ENCODE measurements at places on chromosomes 2 and 18. TPM values are rescaled to one million over a fixed set of nuclear protein-coding genes. Genes with fewer than 3 reads are reported as not detected.

DNA sequence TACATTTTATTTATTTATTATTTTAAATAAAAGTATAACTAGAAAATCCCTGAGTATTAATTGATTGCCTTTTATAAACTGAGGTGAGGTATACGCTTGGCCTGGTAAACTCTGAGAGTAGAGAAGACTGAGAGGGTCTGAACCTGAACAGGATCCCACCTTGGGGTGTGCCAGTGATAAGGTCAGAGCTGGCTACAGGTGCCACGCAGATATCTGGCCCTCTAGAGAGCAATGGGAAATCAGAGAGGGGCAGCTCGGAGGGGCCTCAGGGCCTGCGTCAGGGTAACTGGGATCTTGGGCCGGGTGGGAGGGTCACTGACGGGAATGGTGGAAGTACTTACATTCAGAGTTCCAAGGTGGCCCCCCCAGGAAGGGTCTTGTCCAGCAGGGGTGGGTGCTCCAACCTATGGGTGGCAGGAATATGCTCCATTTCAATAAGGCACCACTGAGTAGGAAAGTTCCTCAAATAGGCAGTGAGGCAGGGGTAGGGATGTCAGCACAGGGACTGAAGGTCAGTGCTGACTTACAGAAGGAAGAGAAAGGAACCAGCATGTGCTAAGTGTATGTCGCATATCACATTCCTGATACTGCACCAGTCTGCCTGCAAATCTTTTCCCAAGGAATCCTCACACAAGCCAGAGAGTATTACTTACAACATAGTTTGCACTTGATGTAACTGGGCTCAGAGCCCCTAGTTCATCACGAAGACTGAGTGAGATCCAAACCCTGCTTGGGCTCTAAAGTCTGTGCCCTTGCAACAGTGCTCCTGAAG is 706.0 kb upstream of the RAB6C start:
- DNase-seq, result no peak

DNA sequence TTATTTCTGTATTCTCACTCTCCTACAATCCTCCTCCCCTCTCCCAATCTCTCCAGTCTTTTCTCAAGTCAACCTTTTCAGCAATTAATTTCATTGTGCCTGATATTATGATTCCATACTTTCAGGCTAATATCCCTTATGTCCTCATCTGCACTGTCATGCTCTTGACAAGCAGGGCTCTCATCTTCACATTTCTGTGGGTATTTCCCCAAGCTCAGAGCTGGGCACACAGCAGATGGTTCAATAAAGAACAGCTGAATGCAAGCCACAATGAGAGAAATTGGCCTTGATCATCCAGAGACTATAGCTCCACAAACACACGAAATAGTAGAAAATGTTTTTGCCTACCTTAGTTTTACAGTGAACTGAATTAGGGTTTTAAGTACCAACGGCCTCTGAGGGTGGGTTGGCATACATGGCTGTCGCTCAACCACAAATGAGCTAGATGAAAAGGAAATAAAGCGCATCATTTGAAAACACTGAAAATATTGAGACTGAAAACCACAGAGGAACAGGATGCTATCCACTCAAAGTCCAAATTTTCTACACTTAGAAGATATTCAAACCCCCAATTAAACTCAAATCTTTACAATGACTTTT is 47.5 kb upstream of the STAT1 start:
- no peak for DNase-seq

DNA sequence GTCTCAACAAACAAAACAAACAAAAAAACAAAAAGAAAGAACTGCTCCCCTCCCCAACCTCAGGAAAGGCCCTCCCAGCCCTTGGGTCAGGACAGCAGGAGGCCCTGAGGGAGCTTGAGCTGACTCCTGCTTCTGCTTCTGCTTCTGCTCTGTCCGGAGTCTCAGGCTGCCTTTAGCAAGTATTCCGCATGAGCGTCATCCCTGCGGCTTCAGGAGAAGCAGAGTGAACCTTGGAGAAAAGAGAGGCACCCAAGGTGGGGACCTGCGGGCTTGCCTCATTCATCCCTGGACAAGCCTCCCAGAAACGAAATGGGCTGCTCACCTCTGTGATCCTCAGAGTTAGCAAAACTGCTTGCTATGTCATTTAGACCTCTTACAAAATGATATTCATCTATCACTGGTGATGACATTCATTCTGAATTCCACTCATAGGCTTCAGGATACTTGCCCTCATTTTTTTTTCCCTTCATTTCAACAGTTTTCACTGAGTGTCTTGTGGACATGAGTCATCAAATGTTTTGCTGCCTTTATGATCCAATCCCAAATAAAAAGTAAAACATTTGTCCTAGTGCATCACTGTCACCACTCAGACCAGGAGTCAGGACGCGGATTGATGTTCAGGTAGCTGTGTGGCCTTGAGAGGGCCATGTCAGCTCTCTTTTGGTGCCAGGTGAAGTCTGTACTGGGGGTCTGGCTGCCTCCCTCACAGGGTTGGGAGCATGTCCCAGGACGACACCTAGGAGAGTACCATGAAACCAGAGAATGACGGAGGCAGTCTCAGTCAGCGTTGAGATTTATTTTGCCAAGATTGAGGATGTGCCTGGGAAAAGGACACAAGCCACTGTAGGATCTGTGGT is 51.7 kb downstream of the IMPA2 start:
- no peak for DNase-seq

The ERFE gene
- polyA plus RNA-seq, result 11.5 TPM

The HOXD4 gene
- 5.0 TPM for polyA plus RNA-seq

DNA sequence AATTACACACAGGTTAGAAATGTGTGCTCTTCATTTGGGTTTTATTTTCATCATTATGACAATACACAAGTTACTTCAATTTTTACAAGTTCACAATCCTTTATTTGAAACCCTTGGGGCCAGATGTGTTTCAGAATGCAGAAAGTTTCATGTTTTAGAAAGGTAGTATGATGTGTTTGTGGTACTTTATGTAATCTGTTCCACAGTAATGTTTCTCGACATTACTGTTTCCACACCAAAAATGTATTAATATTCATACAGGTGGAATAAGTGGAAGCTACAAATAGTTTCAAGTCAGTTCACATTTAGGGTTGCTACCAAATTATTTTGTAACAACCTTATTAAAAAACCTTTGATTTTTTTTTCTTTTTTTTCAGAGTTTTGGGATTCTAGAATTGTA is 10.4 kb downstream of the UBE2E3 start:
- DNase-seq, result no peak

GRCh38 chr18:56721491-56721890 is 70.3 kb downstream of the WDR7 start:
- DNase-seq, result no peak

The UGT1A8 gene
- polyA plus RNA-seq, result not detected

The ZNF892 gene
- not detected for polyA plus RNA-seq

The PLA2R1 gene
- 1.7 TPM for polyA plus RNA-seq

GRCh38 chr2:181754105-181754504 is 73.8 kb upstream of the NEUROD1 start:
- DNase-seq, result no peak

The UGT1A7 gene
- not detected for polyA plus RNA-seq

The ZSWIM2 gene
- polyA plus RNA-seq, result not detected

The SNTG2 gene
- polyA plus RNA-seq, result not detected

- no peak for DNase-seq
Measured at GRCh38 chr2:20563833-20564232, 87.1 kb downstream of the HS1BP3 start.

DNA sequence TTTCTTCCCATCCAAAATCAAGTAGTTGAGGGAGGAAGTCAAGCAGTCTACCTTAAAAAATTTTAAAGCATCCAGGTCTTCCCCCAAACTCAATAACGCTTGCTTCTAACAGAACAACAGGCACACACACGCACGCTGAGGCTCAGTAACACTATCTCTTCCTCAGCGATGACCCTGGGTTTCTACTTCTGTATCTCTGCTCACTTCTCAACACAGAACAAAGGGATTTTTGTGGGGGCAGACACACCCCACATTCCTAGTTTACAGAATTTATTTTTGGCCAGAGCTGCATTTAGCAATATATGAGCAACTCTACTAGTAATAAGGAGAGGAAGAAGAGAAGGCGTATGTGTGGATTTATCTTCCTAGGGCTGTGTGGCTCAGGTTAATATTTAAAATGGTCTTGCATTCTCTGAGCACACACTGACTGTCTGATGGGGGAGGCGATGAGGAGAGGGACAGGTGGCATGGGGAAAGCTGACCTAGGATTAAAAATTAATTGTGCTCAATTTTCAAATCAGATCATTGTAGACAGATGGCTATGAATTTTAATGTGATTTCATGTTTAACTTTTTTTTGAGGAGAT is 71.3 kb upstream of the PPM1B start:
- no peak for DNase-seq

GRCh38 chr2:233307565-233307964 is at the start of gene SAG:
Gene SAG (plus strand): TSS chr2:233307816. CDS start chr2:233309190, 1,374 bp downstream.
- no peak for DNase-seq

GRCh38 chr2:161417438-161418274 is 1.6 kb downstream of the TBR1 start:
- no peak for DNase-seq

DNA sequence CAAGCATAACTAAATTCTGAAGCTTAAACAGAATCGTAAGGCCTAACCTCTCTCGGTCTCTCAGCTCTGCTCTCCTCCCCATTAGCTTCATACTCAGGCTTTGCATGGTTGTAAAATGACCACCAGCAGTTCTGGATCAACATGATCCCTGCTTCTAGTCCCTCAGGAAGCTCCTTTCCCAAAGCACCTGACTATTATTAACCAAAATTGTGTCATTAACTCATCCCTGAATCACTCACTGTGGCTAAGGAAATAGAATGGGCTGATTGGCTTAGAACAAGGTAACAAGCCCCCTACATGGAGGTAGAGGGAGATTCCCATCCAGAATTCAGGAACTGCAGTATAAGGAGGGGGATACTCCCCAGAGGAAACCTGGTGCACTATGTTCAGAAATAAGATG is 448.3 kb downstream of the ARHGAP15 start:
- no peak for DNase-seq

DNA sequence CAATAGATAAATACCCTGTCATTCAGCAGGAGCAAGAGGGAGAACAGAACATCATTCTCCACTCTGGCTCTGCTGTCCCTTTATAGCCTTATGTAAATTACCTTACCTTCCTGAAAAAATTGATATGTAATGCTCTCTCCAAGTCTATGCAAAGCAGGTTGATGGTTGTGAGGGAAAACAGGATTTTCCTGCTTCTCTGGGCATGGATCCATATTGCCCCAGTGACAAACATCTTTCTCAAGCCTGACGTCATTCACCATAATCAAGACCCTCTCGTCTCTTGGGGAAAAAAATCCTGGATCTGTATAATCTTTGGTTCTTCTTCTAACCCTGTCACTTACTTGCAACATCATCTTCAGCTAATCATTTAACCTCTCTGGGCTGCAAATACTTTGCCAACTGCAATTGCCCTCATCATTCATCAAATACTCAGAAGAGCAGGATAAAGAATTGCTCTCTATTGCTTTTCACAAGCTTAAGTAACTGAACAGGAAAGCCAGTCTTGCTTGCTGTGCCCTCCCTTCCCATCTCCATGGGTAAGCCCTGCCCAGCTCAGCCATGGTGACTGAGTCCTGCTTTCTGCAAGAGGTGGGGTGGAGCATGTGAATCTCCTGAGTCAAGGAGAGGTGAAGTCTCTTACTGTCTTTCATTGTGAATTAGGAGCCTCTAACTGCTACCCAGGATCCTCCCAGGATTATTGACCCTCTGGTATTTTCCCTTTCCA is 123.7 kb upstream of the KLF7 start:
- DNase-seq, result no peak

- peak; percentile 50 for DNase-seq
Measured at GRCh38 chr18:22322243-22322691, 95.4 kb downstream of the CTAGE1 start.

DNA sequence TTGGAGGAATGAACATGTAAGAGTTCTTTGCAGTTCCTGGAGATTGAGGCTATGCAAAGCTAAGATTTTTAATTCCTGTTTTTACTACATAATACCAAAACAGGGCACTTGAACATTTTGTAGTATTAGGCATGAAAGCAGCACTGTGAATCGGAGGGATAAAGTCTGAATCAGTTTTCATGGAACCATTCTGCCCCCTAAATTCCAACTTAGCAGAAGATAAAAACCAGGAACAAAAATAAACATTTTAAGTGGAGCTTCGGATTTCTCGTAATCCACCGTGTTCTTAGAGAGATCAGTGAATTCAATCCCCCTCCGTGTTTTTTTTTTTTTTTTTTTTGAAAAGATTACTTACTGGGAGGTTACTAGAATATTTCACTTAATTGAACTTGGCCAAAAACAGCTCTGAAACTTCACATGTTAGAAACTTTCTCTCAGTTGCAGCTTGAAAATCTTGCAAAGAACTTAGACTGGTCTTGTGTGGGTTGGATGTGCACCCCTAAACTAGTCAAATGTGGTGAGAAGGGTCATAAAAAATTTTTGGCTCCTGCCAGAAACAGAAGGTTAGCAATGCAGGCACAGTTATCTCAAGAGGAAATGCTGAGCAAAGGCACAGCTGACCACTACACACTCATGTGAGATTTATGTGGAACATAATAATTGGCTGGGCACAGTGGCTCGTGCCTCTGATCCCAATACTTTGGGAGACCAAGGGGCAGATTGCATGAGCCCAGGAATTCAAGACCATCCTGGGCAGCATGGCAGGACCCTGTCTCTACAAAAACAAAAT is 145.4 kb upstream of the RNF152 start:
- DNase-seq, result peak; percentile 29

DNA sequence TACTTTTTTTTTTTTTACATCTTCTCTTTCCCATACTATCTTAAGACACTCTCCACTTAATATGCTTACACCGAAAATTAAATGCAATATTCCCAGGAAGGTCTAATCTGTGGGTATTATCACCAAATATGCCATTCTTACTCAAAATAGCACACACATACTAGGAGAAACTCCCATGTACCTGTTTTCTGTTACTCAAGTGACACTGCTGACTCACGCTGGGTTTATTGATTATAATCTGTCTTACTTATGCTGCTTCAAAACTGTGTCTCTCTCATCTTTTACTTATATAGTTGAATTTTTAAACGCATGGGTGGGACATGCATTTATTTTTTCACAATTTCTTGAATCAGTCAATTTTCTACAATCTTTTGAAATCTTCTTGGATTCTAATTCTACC is 29.9 kb downstream of the MRPL19 start:
- no peak for DNase-seq

- DNase-seq, result no peak
Measured at GRCh38 chr2:2683606-2684224, 352.6 kb upstream of the MYT1L start.
